Vein endothelial cell (primary cell): ENCODE measurements at places on chromosomes 7 and 10. TPM values are rescaled to one million over a fixed set of nuclear protein-coding genes. Genes with fewer than 3 reads are reported as not detected.

Gene SRRM3
- total RNA-seq = 0.67 and 2.6 TPM in 2 replicates

Gene IGFBP3
- total RNA-seq = 9.2 and 13.7 TPM in 2 replicates

Gene TSPAN13
- 29.7 and 37.9 TPM in 2 replicates for total RNA-seq

Gene GIMAP2
- 32.3 and 39.2 TPM in 2 replicates for total RNA-seq

Gene PAOX
- 4.8 and 5.9 TPM in 2 replicates for total RNA-seq

Gene EBLN1
- not detected in 2 replicates for total RNA-seq

Gene ACBD7
- 0.65 and 1.9 TPM in 2 replicates for total RNA-seq

Gene SNCG
- total RNA-seq = 53.1 and 60.4 TPM in 2 replicates

Gene NUDCD3
- total RNA-seq = 68.0 and 68.9 TPM in 2 replicates

Gene CYREN
- 23.5 and 28.8 TPM in 2 replicates for total RNA-seq

Gene EFCAB10
- total RNA-seq = 0.29 TPM in 1 of 2 replicates, not detected in the other

Gene SPDYE5
- not detected in 2 replicates for total RNA-seq

Gene PRKAR2B
- 18.9 and 43.8 TPM in 2 replicates for total RNA-seq

Gene LIPJ
- under 0.01 TPM in 1 of 2 replicates, not detected in the other for total RNA-seq

Gene CRTAC1
- 1.3 and 3.4 TPM in 2 replicates for total RNA-seq

Gene MTG1
- 35.3 and 40.5 TPM in 2 replicates for total RNA-seq

Gene SERPINE1
- total RNA-seq = 2,259 and 4,238 TPM in 2 replicates

Gene TRPV5
- total RNA-seq = 0.10 TPM in 1 of 2 replicates, not detected in the other

Gene ZNF248
- 5.4 and 6.5 TPM in 2 replicates for total RNA-seq

Gene CALY
- total RNA-seq = not detected in 2 replicates

Gene PRRT4
- not detected in 2 replicates for total RNA-seq

Gene GSDME
- 13.1 and 17.1 TPM in 2 replicates for total RNA-seq

Gene THSD7A
- total RNA-seq = 32.0 and 36.6 TPM in 2 replicates

Gene RBM33
- total RNA-seq = 23.5 and 29.5 TPM in 2 replicates

Gene SPDYE6
- 0.33 TPM in 1 of 2 replicates, not detected in the other for total RNA-seq

Gene BLNK
- not detected in 2 replicates for total RNA-seq

Gene SMO
- total RNA-seq = 3.0 and 5.2 TPM in 2 replicates

Gene OR13A1
- not detected in 2 replicates for total RNA-seq

Gene HABP2
- total RNA-seq = under 0.01 TPM in 1 of 2 replicates, not detected in the other

Gene FKBP6
- not detected in 2 replicates for total RNA-seq

Gene SPDYE11
- total RNA-seq = not detected in 2 replicates

Gene ANXA8
- total RNA-seq = not detected in 2 replicates

Gene VWDE
- not detected in 2 replicates for total RNA-seq

Gene PLXNA4
- 33.2 and 50.6 TPM in 2 replicates for total RNA-seq

Gene ZNF786
- 6.2 and 7.5 TPM in 2 replicates for total RNA-seq

Gene CYP3A5
- total RNA-seq = not detected in 2 replicates

Gene SHLD2
- total RNA-seq = 25.2 and 30.5 TPM in 2 replicates

Gene TMUB1
- 21.0 and 31.0 TPM in 2 replicates for total RNA-seq

Gene CLDN3
- 0.98 TPM in 1 of 2 replicates, not detected in the other for total RNA-seq
